Activated CD4-positive, CD25-positive, alpha-beta regulatory T cell (primary cell): ENCODE measurements at places on chromosomes 5 and 9.

- DNase-seq = no peak
Measured at GRCh38 chr5:28077291-28078240, 1039.2 kb upstream of the CDH9 start.

DNA sequence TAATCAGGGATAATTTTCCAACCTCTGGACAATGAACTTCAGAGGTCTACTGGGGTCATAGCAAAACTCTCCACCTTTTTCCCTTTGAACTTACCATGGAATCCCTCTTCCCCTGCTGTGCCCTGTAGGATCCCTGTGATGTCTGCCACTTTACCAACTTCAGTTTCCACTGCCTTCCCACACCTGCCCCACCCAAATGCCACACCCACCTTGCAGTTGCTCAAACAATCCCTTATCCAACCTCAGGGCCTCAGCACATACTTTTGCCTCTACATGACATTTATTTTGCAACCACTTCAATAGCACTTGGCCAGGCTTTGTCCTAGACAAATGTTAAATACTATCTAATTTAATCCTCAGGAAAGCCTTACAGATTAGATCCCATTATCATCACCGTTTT, 463.7 kb upstream of the WWC1 start:
- no peak for DNase-seq

DNA sequence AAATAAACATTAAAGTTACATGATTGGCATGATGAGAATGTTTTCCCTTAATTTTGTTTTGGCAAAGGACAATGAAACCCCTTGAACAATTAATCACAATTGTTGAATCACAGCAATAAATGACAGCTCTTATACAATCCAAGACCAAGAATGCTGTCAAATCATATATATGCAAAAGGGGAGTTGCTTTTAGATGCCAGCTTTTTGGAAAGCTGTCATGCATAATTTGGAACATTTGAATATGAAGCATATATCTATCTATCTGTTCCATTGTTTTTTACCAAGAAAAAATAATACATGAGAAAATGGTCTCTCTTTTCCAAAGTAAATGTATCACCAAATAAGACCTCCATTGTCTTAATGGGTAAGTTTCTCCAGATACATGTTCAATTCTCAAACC, 44.5 kb downstream of the SPOCK1 start:
- no peak for DNase-seq

DNA sequence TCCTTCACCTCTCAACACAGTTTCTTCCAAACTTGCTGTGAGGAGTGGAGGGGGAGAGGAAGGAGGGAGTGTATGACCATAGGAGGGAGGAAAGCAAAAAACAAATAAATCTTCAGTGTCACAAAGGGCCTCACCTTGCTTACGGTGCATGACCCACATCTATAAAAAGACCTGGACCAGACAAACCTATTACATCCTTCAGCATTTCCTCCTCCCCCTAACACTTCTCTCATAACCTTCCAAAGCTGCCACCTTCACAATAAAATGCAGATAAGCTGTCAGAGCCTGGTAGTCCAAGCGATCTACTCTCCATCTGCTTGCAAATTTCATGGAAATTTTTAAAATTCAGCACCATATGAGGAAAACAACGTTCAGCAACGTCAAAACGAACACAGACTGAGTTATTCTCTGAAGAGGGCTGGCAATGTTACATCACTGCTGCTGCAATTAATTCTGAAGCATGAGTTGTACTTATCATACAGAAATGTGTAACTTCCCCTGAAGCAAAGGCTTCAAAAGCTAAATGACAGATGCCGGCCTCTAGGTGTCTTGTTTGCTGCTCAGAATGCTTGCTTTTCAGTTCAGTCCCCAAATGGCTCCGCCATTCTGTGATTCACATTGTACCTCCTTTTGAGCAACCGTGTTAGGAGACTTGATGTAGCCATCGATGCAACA, 62.9 kb downstream of the EFNA5 start:
- DNase-seq = no peak

DNA sequence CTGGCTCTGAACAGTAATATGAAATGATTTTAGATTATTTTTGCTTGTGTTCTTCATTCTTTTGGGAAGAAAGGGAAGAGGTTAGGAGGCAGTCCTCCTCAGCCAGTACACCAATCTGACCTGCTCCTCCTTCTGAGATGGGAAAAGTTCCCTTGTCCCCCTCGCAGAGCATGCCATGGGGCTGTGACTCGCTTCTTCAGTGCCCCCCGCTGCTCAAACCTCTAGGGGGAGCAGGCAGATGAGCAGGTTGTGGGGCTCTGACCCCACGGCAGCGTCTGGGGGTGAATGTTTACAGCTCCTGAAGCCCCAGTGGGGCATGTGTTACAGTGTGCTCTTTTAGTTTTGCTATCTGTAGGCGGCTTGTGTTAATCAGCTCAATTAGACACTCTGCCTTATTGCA, 50.9 kb upstream of the KLF9 start:
- no peak for DNase-seq

DNA sequence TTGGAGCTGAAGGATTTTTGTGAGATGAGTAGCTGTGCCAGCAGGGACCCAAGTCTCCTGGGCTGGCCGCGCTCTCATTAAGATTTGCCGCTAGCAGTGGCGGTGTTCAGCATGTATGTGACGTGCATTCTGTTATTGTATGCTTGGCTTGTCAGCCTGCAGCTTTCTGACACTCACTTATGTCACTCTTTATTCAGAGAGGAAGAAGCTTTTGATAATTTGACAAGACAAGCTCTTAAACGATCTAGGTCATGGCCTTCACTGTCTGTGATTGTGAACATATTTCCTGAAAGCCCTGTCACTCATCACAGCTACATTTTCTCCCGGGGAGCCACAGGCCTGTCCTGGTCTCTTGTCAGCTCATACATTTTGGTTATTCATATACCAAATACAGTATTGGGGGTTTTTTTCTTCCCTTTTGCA, 98.2 kb upstream of the GRHPR start:
- no peak for DNase-seq

DNA sequence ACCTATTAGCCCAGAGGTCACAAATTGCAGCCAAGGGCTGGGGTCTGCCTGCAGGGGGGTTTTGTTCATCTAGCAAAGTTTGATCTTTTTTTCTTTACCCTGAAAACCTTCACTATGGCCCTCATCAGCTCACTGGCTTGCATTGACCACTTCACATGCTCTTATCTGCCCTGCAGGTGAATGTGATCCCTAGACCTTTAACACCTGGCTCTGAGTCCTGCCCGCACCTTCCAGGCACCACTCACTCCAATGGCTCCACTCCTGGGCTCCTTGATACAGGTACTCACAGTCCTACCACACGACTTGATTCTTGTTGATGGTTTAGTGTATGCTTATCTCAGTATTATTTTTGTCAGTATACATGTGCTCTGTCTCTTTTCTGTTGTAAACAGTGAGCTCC, 92.5 kb downstream of the FEM1C start:
- no peak for DNase-seq

- DNase-seq = no peak
Measured at GRCh38 chr5:81242906-81243436, 9.8 kb downstream of the CKMT2 start.

GRCh38 chr5:127987354-127988145, 96.0 kb upstream of the SLC12A2 start:
- DNase-seq = no peak

GRCh38 chr5:55062039-55062779, 38.2 kb downstream of the GZMK start:
- peak; percentile 5 for DNase-seq

DNA sequence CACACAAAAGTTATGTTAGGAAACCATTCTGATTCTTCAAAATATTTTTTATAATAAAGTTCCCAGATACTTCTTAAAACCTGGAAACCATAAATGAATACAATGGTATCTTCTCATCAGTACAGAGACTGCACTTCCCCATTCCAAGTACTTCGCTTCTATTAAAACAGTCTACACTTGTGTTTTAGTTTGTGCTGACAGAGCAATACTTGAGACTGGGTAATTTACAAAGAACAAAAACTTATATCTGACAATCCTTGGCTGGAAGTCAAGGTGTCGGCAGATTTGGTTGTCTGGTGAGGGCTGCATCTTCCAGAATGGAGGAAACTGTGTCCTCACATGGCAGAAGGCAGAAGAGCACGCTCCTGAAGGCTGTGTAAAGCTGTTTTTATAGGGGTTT, 70.1 kb downstream of the RFX3 start:
- no peak for DNase-seq

- peak; percentile 7 for DNase-seq
Measured at GRCh38 chr9:95004411-95005277, 278.1 kb downstream of the AOPEP start.

DNA sequence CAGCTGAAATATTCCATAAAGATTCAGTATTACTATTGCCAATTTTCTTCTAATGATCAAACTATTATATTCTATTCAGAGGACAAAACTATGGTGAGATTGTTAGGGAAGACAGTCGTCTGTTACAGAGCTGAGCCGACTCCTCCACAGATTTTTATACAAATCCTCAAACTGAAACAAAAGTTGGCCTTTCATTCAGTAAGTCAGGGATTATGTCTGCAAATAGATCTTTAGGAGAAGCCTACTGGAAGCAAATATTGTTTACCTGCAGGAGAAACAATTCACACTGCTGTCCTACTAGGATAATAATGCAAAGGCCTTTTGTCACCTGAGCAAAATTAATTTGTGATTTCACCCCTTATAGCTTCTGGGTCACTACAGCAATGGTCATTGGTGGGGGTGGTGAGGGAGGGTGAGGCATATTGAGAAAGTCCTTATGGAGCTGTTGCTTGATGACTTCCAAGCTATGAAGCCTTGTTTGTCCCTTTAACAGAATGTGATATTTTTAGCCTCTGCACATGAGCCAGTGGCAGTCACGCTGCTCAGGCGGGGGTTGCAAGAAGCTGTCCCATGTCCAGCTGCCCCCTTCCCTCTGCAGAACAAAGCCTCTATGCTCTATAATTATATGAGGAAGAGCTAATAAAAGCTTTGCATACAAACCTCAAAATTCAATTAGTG, 200.5 kb upstream of the KLF9 start:
- DNase-seq = no peak

- no peak for DNase-seq
Measured at GRCh38 chr5:80466669-80467485, 21.0 kb upstream of the FAM151B start.

DNA sequence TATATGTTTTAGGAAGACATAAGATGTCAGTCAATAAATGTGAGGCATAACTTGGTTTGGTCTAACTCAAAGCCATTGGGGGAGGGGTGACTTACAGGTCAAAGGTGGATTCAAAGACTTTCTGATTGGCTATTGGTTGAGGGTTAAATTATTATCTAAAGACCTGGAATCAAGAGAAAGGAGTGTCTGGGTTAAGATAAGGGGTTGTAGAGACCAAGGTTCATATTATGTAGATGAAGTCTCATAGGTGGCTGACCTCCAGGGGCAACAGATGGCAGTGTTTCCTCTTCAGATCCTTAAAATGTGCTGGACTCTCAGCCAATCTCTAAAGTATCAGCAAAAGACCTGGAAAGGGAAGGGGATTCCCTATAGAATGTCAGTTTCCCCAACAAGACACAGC, 51.3 kb upstream of the MINAR2 start:
- no peak for DNase-seq

GRCh38 chr9:76756941-76757673, 7.1 kb upstream of the PCA3 start:
- DNase-seq = no peak

DNA sequence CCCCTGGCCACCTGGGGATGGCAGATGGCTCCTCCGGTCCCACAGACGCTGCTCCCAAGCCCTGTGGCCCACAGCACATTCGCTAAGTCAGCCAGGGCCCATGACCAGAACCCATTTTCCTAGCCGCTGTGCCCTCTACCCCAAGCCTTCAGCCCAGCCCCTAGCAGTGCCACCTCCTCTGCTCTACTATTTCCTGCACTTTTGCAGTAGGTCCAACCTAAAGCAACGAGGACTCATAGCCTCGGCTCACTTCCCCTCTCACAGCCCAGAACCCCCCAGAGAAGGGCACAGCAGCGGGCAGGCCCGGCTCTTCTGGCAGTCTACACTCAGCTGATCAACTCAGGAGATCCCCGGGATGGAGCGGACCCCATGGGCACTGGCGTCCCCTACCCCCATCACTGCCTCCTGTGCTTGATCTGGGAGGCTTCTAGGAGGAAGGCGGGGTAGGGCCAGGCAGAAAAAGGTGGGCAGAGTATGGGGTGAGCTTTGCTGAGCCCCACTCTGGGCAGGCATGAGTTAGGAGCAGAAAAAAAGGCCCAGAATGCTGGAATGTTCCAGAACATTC, 111.2 kb downstream of the ZNF354C start:
- no peak for DNase-seq

DNA sequence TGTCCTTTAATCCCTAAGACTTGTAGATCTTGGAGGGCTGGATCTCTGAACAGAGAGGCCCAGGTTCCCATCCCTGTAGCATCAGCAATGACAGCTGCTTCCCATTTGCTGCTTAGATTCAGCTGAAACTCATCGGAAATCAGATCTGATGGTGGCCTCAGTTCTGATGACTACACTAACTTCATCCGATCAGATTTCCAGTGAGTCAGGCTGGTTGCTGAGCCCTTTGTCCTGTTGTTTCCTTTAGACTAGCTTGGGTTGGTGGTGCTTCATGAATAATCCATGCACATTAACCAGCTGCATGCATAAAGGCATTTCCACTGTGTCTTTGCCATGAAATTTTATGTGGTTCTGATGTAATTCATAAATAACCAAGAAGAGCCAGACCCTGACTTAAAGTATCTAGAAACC, 195.2 kb upstream of the TUT7 start:
- DNase-seq = no peak

GRCh38 chr5:80195837-80196400, 59.9 kb downstream of the SERINC5 start:
- no peak for DNase-seq

GRCh38 chr5:138641547-138642298, 66.5 kb upstream of the HSPA9 start:
- no peak for DNase-seq

GRCh38 chr9:23824830-23825591, 1.0 kb downstream of the ELAVL2 start:
- DNase-seq = no peak
